ENCODE measurements at places on chromosomes 5 and 9. TPM values are rescaled to one million over a fixed set of nuclear protein-coding genes. Genes with fewer than 3 reads are reported as not detected.

Gene ANKRD18A
- total RNA-seq, result 2.9 TPM

Gene DMRT3
- not detected for total RNA-seq

Gene ROR2
- 0.92 TPM for total RNA-seq

- DNase-seq, result no peak
These were observed 141.3 kb upstream of the ZNF618 start for GRCh38 chr9:113734826-113735225.

- DNase-seq, result no peak
These were observed 55.3 kb upstream of the RNU6ATAC start for GRCh38 chr9:134219646-134220060.

DNA sequence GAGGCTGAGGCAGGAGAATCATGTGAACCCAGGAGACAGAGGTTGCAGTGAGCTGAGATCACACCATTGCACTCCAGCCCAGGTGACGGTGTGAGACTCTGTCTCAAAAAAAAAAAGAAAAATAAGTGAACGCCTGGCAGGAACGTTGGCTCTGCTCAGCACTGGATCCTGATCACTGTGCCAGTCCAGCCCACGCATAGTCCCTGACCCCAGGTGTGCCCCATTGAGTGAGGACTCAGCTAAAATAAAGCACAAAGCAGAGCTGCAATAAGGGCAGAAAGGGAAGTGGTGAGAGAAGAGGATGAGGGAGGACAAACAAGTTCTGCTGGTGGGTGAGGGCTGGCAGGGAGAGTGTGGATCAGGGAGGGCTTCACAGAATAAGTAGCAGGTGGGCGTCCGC lies 4.3 kb downstream of the GRHPR start:
- DNase-seq, result no peak

Gene FAM81B
- 6.4 TPM for total RNA-seq

Gene PRDM9
- not detected for total RNA-seq

- no peak for DNase-seq
These were observed 364.5 kb downstream of the MAN2A1 start for GRCh38 chr5:110054240-110054639.

GRCh38 chr9:72440378-72440777 lies 75.4 kb upstream of the ZFAND5 start:
- DNase-seq, result no peak

Gene TLX3
- total RNA-seq, result not detected

GRCh38 chr5:5398071-5398470 lies 24.4 kb upstream of the ICE1 start:
- DNase-seq, result no peak

GRCh38 chr5:31469886-31470285 lies 62.0 kb downstream of the DROSHA start:
- DNase-seq, result no peak

DNA sequence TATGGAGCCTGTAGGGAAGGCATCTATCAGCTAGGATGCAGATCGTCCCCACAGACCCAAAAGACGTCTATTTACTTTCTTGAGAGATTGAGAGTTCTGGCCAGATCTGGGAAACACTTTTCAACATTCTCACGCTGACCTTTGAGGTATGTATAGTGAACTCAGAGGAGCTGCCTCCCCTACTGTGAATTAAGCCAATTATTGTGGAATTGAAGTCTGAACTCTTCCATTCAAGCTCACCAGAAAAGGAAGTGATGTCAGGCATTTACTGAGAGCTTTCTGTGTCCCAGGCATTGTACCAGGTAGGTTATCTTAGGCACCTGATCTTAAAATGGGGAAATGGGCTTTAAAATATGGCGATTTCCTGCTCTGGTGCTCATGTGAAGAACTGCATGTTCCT lies 136.5 kb downstream of the SV2C start:
- no peak for DNase-seq

Gene HAPLN1
- total RNA-seq, result 0.19 TPM

GRCh38 chr5:174920906-174921550 lies 196.6 kb downstream of the MSX2 start:
- DNase-seq, result no peak

- DNase-seq, result no peak
These were observed 125.2 kb upstream of the KLF4 start for GRCh38 chr9:107614765-107615164.

Measured in Right ventricle myocardium inferior (tissue), 1 donor.